GM10248 (cell line): ENCODE measurements at places on chromosomes 2 and 18.

DNA sequence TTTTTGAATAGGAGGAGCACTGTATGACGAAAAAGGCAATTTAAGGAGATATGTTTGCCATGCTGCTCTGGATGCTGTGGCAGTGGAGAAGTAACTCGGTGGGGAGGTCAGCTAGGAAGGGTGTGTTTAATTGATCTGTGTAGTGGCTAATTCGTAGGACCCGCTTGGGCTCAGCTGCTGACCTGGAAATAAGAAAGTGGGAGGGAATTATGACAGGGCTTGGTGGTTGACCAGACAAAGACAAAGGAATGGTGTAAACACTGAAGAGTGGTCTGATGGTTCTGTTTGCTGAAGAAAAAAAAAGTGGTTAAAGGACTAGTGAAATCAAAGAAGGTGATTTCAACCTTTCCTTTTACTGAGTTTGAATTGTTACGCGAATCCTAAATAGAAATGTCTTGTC, 146.0 kb downstream of the MAP4K4 start:
- no peak for DNase-seq

- DNase-seq: no peak
Measured at GRCh38 chr2:147327613-147328012, 517.2 kb upstream of the ACVR2A start.

DNA sequence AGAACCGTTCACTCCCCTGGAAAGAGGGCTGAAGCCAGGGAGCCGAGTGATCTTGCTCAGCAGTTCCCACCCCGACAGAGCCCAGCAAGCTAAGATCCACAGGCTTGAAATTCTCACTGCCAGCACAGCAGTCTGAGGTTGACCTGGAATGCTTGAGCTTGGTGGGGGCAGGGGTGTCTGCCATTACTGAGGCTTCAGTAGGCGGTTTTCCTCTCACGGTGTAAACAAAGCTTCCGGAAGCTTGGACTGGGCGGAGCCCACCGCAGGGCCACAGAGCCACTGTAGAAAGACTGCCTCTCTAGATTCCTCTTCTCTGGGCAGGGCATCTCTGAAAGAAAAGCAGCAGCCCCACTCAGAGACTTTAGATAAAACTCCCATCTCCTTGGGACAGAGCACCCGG, 180.8 kb downstream of the WDR7 start:
- no peak for DNase-seq

- DNase-seq: no peak
Measured at GRCh38 chr18:3211236-3211992, 8.4 kb downstream of the MYOM1 start.

- DNase-seq: no peak
Measured at GRCh38 chr2:163717993-163718680, 17.7 kb downstream of the FIGN start.

DNA sequence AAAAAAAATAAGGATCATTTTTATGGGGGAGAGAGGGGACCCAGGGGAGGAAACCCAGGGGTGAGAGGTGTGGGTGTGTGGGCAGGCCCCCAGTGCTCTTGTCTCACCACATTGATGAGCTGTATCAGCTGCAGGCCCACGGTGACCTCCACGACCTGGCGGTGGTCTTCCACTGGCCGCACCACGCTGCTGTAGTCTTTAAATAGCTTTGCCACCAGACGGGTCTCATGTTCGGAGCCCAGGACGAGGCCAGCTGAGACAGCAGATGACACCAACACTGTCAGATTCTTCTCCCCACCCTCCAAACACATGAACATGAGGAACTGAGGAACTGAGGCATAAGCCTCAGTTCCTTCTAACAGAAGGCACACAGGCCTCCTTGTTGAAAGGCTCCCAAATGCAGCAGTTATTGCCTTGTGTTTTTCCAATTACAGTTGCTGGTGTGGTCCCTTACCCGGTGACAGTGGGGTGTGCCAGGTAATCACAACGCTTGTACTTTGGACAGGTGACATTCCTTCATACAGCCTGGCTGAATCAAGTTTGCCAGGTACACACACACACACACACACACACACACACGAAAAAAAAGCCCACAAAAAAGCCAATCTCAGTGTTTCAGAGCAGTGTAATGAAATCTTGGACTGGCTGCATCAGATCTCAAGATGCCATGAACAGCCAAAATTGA, 4.7 kb downstream of the CHRNA1 start:
- DNase-seq: no peak

DNA sequence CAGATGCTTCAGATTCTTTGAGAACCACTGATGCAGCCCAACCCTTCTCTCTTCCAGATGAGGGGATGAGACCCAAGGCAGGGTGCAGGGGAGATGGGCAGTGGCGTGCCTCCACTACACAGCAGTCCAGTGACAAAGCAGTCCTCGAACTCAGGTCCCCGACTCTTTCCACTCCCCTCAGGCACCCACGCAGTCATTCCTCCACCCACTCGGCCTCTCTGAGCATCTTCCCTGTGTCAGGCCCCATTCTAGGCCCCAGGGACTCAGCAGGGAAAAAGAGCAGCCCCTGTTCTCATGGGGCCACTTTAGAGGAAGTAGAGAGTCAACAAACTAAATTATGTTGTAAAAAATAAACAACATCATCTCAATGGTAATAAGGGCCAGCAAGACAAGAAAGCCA, 15.2 kb downstream of the KCNK3 start:
- no peak for DNase-seq

DNA sequence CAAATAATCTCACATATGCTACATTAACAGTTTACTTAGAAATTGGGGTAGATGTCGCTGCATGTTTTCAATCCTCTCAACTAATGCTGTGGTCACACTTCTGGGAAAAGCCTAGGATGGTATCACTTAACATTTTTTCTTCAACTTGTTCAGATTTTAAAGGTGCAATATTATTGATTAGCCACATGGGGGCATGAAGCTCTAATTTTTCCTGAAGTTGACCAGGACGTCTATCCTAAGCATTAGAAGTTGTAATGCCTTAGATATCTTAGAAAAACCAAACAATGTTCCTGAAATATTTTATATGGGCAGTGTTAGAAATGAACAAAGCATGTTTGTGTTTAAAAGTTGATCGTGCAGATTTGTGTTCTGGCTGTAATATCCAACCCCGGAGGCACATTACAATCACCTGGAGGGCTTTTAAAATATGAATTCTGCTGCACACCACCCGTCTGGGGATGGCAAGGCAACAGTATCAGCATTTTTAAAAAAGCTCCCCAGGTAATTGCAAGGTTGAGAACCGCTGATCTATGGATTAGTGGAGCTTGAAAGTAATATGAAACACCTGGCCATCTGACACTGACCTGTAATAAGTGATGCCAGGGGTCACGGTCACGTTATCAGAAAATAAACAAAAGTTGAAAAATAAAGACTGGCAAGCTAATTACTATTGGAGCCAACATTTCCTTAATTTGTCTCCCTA, 100.5 kb upstream of the LMAN1 start:
- peak; percentile 40 for DNase-seq

GRCh38 chr2:33929467-33929866, 330.4 kb upstream of the FAM98A start:
- DNase-seq: no peak

GRCh38 chr18:79283929-79284328, 111.8 kb upstream of the NFATC1 start:
- no peak for DNase-seq

GRCh38 chr2:146587291-146587713, 1257.5 kb upstream of the ACVR2A start:
- DNase-seq: no peak

DNA sequence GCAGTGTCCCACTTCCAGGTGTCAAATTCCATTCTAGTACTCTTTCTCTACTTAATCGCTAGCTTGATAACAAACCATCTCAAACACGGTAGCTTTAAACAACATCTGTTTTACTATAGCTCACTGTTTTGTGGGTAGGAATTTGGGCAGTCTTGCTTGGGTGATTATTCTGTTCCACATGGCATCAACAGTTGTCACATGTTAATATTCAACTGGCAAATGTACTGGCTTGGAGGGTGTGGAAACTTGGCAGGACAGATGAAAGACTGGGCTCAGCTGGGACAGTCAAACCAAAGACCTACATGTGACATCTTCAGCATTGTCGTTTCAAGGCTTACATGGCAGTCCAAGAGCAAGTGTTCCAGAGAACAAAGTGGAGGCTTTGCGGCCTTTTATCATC, 241.8 kb downstream of the PTH2R start:
- DNase-seq: no peak

DNA sequence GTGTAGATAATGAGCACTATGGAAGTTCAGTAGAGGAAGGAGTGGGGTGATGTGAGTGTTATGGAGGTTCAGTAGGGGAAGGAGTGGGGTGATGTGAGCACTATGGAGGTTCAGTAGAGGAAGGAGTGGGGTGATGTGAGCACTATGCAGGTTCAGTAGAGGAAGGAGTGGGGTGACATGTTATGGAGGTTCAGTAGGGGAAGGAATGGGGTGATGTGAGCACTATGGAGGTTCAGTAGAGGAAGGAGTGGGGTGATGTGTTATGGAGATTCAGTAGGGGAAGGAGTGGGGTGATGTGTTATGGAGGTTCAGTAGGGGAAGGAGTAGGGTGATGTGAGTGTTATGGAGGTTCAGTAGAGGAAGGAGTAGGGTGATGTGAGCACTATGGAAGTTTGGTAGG, 116.3 kb upstream of the SMAD7 start:
- DNase-seq: no peak

DNA sequence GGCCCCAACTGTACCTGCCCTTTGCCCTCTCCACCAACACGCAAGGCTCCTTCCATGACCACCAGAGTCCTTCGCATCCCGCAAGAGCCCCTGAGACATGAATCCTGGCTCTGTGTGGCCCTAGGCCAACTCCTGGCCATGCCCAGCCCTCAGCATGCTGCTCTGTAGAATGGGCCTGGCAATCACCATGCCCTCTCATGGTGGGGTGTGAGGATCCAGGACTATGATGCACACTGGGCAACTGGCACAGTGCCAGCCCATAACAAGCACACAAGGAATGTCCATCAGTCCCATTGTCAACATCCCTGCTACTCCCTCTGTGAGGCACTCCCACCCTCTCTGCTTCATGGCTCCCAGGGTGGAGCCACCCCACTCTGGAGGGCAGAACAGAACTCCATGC, 44.7 kb downstream of the FER1L5 start:
- DNase-seq: no peak

- DNase-seq: no peak
Measured at GRCh38 chr2:723761-724160, 46.6 kb upstream of the TMEM18 start.

DNA sequence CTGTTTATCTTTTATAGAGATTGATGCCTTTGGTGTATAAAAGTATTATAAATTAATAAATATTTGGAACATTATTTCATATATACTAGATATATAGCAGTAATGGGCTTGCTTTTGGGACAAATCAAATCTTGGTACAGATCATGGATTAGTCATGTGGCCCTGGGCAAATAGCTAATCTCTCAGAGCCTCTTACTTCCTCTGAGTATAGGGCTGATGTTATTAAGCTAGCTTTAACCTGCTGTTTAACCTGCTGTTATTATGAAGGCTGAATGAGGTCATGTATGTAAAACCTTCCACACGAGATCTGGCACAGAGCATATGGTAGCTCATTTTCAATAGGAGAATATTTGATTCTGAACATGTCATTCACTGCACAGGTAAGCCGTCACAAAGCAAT, 5.7 kb downstream of the ITGB6 start:
- no peak for DNase-seq

- peak; percentile 24 for DNase-seq
Measured at GRCh38 chr2:102618452-102619413, 620 bp upstream of the SLC9A2 start.

DNA sequence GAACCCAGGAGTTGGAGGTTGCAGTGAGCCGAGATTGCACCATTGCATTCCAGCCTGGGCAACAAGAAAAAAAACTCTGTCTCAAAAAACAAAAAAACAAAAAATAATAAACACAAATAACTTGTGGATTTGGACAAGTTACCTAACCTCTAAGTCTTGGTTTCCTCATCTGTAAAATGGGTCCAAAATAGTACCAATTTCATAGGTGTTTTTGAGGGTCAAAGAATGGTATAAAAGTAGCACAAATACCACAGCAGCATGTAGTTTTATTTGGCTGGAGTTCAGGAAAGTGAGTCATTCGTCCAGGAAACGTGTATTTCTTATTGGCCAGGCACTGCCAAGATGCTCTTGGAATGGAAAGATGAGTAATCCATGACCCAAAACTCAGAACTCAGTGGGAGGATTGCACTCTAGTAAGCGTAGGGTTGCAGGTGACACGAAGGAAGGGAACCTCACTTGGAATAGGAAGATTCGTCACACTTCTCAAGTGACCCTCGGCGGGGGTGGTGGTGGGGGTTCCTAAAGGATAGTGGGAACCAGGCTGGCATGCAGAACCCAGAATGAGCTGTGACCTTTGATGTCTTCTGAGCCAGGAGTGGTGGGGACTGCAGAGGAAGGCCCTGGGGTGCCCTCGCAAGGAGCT, 24.4 kb downstream of the GRHL1 start:
- DNase-seq: no peak

- DNase-seq: no peak
Measured at GRCh38 chr18:35782926-35783325, 189.6 kb upstream of the RMP24 start.

GRCh38 chr2:120772261-120772660, 36.6 kb downstream of the GLI2 start:
- DNase-seq: no peak

GRCh38 chr2:216519154-216519762, 20.6 kb downstream of the RPL37A start:
- peak; percentile 65 for DNase-seq

GRCh38 chr2:219560037-219560892, 11.1 kb downstream of the OBSL1 start:
- DNase-seq: peak; percentile 74

- DNase-seq: no peak
Measured at GRCh38 chr2:54641988-54642387, 81.5 kb upstream of the EML6 start.

DNA sequence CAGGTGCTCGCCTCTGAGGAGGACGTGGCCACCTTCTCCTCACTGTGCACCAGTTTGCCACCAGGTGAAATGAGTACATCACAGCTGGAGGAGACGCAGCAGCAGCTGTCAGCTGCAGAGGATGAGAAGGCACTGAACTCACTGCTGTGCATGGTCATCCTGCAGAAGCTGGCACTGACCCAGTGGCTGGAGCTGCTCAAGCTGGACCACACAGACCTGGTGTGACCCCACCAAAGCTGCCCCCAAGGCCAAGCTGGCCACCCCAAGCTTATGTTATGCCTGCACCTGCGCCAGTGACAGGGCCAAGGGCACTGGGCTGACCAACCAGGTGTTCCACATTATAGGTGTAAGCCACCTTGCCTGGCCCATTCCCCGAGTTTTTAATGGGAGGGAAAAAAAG, 19.3 kb downstream of the CLK1 start:
- no peak for DNase-seq

GRCh38 chr2:153890576-153890975, 18.9 kb downstream of the GALNT13 start:
- DNase-seq: no peak

DNA sequence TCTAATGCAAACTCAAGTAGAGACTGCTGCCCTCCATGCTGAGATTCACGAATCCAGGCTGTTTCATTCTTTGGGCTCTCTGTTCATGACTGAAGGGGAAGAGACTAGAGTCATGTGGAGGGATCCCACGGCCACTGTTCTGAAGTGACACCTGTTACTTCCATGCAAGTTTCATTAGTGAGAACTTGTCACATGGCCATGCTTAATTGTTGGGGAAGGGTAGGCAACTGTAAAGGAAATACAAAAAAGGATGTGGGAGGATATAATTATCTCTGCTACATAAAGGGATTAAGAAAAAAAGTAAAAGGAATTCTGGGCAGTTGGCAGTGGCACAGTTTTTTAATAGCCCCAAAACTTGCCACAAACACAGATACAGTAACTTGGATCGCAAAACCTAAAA, 28.0 kb upstream of the PSME4 start:
- no peak for DNase-seq

- no peak for DNase-seq
Measured at GRCh38 chr2:19373352-19373751, 14.9 kb upstream of the OSR1 start.
